ENCODE measurements at places on chromosomes 2 and 18.

DNA sequence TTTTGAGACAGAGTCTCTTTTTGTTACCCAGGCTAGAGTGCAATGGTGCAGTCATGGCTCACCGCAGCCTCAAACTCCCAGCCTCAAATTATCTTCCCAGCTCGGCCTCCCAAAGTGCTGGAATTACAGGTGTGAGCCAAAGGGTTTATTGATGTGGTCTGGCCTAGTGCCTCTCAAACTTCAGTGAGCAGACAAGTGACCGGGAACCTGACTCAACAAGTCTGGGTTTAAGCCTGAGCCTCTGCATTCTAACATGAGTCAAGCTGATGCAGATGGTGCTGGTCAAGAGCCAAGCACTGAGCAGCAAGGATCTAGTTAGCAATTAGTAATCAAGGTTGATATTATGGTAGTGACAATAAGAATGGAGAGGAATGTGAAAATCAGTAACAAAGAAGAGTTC lies 21.3 kb downstream of the CDK15 start:
- DNase-seq: no peak

DNA sequence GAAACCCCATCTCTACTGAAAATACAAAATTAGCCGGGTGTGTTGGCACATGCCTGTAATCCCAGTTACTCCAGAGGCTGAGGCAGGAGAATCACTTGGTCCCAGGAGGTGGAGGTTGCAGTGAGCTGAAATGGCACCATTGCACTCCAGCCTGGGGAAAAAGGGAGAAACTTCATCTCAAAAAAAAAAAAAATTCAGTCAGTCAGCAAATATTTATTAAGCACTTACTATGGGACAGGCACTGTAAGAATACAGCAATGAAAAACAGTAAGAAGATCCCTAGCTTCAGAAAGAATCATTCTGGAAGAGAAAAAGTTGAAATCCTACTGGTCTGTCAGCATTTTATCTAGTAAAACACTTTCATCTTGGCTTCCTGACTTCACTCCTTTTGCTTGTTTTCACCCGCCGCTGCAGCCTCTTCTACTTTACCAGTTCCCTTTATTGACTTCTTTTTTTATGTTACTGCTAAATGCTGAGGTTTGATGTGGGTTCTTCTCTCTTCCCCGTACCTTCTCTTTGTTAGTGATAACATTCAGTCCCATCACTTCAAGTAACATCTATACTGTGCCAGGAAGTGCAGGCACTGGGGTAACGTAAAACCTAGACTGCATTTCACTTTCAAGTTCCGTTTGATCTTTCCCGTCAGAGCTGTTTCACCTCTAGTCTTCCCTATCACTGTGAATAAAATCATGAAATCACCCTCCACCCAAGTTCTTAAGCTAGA lies 10.8 kb upstream of the TAF4B start:
- DNase-seq: peak; percentile 76

DNA sequence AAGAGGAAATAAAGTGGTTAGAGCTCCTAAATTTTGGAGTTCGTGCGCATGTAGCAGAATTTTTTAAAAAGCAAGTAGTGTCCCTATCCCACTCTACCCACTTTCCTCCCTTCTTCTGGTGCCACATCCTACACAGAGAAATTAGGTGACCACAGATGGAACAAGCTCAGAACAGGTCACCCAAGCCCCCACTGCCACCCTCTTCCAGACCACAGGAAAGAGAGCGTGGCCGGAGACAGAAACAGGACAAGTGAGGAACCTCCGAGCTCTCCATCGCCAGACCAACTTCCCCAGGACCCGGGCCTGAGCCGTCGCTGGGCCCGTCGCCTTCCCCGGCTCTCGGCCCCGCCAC lies 433 bp downstream of the NPC1 start:
- DNase-seq: no peak

GRCh38 chr2:51290725-51291124 lies 258.8 kb upstream of the NRXN1 start:
- no peak for DNase-seq

- DNase-seq: peak; percentile 21
Measured at GRCh38 chr2:162072181-162072702, 1.8 kb downstream of the DPP4 start.

GRCh38 chr2:16584824-16585540 lies 80.7 kb downstream of the CYRIA start:
- DNase-seq: no peak

GRCh38 chr2:10144771-10145518 lies 22.4 kb downstream of the RRM2 start:
- no peak for DNase-seq
